ENCODE measurements at places on chromosomes 1 and 21.

DNA sequence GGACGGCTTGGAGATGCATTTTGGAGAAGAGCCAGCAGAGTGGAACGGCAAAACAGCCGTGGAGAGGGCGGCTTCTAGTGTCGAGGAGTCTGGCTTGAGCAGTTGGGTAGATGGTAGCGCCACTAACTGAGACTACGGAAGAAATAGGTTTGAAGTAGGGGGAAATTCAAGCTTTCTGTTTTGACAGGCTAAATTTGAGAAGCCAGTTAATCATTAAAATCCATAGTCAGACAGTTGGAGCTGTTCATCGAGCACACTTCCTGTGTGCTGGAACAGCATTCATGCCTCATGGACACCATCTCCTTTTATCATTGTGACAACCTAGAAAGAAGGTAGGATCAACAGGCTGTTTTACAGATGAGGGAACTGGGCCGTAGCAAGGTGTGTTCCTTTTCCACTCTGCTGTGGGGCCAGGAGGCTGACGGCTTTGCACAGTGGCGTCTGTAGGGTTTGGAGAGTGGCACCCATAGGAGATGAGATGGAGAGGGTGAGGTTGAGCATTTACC is 3.4 kb upstream of the PKLR start:
- no peak for DNase-seq

DNA sequence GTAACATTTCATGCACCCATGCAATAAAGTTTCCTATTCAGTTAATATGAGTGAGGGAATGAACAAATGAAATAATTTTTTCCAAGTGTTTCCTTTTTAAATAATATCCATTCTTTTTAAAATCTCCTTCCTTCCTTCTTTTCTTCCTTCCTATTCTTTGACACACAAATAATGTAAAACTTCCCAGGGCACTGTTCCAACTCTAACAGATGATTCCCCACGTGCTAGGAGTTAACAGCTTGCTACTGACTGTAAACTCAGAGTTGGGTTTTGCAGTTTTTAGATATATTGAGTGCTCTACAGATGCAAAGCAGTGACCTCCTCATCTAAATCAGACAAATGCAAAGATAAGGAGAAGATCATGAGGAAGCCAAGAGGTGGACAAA is 54.0 kb upstream of the POU2F1 start:
- DNase-seq, result no peak

DNA sequence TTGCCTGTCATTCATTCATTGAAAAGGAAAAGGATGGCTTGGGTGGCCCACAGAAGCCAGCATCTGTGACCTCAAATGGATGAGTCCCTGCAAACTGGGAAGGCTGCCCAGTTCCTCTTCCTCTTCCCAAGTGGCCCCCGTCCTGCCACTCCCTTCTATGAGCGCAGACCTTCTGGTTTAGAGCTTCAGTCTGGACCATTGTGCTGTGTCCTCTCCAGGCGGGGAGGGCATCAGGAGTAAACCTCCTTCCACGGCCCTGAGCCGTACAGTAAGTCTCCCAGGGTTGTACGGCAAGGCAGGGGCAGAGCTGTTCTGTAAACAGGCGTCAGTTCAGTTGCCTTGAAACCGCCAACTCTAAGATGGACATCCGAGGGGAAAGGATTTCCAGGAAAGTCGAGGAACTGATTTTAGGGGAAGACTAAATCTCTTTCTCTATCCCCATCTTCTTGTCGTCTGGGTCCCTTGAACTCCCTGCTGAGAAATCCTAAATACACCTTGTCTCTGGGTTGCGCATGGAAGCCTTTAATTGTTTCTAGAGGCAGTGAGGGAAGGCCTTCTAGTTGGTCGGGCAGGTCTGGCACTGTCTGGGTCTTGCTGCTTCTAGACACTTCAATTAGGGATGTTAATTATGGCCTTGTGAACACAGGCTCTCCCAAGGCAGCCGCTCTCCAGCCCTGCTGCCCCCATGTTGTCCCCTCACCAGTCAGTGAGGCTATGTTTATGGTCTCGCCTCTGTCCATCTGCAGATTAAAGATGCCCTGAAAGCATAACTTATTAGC is 22.1 kb downstream of the SOX13 start:
- DNase-seq, result no peak

GRCh38 chr21:42091899-42092508 is 20.9 kb downstream of the UMODL1 start:
- no peak for DNase-seq

DNA sequence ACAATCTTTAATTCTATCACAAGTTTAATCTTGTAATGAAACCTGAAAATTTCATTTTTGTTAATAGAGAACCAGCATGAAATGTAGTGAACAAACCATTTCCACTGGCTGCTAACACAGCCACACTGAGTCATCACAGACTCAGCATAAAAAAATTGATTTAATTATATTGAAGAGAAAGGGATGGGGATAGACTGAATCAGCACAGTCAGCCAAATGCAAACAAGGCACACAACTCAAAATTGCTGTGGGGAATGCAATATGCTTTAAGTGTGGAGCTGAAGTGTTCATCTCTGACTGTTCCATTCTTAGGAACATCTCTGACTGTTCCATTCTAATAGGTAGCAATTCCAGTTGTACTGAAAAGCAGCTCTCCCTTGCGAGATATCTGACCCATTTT is 299.8 kb downstream of the MRPL39 start:
- no peak for DNase-seq

- peak; percentile 31 for DNase-seq
These were observed 26.4 kb upstream of the DPH5 start for GRCh38 chr1:101051688-101052638.

GRCh38 chr1:223358826-223359225 is 5.2 kb downstream of the SUSD4 start:
- DNase-seq, result no peak

GRCh38 chr1:94013367-94013878 is 104.2 kb upstream of the GCLM start:
- DNase-seq, result no peak

DNA sequence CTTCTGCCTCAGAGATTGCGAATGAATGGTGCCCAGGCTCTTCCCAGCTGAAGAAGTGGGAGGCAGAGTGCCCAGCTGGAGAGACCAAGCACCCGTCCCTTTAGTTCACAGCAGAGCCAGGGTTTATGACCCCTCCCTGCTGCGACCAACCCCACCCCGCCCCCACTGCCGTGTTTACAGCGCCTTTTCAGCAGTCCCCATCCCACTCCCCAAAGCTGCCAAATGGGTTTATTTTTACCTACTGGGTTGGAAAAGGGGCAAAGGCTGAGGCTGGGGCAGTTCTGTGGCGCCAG is 23.6 kb downstream of the DYRK3 start:
- DNase-seq, result no peak

Measured in GM06990 (cell line).